Left ventricle myocardium superior (tissue), 1 donor: ENCODE measurements at places on chromosomes 1 and 21. TPM values are rescaled to one million over a fixed set of nuclear protein-coding genes. Genes with fewer than 3 reads are reported as not detected.

DNA sequence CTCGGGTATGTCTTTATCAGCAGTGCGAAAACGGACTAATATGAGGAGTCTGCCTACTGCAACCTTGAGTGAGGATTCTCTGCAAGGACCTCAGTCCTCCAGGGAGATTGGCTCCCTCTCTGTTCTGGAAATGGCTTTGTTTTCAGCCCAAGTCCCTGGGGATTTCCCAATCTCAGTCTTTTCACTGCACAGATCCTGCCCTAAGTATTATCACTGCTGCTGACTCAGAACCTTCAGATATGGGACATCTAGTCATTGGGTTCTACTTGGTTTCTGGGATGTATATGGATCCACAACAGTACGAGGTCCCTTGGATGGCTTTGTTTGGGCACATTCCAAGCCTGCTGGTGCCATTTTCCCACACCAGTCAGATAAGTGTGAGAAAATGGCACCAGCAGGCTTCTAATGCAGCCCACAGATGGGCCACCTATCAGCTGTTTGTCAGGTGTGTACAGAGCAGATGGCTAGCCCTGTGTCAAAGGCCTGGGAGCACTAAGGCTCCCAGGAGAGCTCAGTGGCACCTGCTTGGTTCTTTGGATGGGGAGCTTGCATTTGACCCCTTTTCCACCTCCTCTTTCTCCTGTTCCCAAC is 27.4 kb downstream of the ELF3 start:
- DNase-seq, result no peak

GRCh38 chr1:213374369-213374768 is 323.3 kb downstream of the RPS6KC1 start:
- DNase-seq, result peak; percentile 67

GRCh38 chr1:211377539-211378450 is 51.2 kb downstream of the TRAF5 start:
- DNase-seq, result no peak

GRCh38 chr1:225318706-225319575 is 108.9 kb downstream of the LBR start:
- no peak for DNase-seq

GRCh38 chr1:164614316-164614715 is 55.3 kb downstream of the PBX1 start:
- DNase-seq, result no peak

GRCh38 chr1:108767115-108767514 is 20.6 kb downstream of the STXBP3 start:
- no peak for DNase-seq

Gene OLIG2
- total RNA-seq, result not detected

Gene ADORA1
- 13.5 TPM for total RNA-seq

Gene KPRP
- not detected for total RNA-seq

Gene CBR3
- 2.6 TPM for total RNA-seq

GRCh38 chr1:45512641-45513054 is 9.0 kb downstream of the PRDX1 start:
- DNase-seq, result peak; percentile 50

Gene LRIG2
- total RNA-seq, result 7.7 TPM

Gene MATN1
- not detected for total RNA-seq

- no peak for DNase-seq
Measured at GRCh38 chr1:23422941-23423340, 1.6 kb downstream of the TCEA3 start.

Gene TDRD5
- total RNA-seq, result not detected

DNA sequence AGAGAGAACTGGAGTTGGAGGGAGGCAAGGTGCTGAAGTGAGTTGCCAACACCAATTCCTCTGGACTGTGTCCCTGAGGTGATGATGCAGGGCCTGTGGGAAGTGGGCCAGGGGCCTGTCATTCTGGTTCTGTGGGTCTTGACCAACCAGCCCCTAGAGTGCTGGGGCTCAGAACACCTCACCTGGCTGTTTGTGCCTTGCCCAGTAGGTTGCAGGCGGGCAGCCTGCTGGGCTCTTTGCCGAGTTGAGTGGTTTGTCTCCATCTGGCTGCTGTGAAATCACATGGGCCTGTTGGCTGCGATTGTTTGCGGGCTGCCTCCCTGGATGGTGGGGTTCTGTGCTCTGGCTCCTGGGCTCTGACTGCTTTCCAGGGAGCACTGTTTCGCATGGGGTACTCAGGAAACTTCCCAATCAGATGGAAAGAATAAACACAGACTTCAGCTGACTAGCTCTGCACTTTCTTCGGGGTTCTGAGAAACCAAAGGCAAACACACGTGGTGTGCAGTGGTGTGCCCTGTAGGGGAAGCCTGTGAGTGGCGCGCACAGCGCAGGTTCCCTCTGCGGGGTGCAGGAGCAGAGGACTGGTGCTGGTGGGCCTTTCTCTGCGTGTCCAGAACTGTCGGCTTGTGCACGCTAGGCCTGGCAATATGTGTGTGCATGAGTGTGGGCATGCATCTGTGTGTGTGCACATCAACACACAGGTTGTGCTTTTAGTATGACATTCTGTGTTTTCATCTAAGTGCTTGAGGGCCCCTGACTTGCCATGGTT is 95.1 kb downstream of the RHOU start:
- DNase-seq, result peak; percentile 75

- no peak for DNase-seq
Measured at GRCh38 chr1:22831729-22832413, 121.2 kb downstream of the EPHB2 start.

- DNase-seq, result no peak
Measured at GRCh38 chr1:215824245-215824644, 257.1 kb downstream of the KCTD3 start.

GRCh38 chr1:23590058-23590783 is 30.9 kb upstream of the ID3 start:
- DNase-seq, result no peak

DNA sequence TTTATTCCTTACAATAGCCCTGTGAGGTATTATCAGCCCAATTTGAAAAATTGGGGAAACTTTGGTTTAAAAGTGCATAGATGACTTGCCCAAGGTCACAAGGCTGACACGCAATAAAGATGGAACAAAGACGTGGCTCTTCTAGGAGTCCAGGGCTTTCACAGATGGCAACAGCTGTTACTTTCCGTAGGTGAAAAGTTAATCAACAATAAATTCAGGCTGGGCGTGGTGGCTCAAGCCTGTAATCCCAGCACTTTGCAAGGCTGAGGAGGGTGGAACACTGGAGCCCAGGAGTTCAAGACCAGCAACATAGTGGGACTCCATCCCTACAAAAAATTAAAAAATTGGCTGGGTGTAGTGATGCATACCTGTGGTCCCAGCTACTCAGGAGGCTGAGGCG is 87.8 kb upstream of the ATF3 start:
- DNase-seq, result no peak

GRCh38 chr1:162885265-162885664 is 24.3 kb upstream of the CCDC190 start:
- no peak for DNase-seq

GRCh38 chr1:231972111-231972445 is 345.5 kb downstream of the DISC1 start:
- no peak for DNase-seq

Gene BMP8B
- 0.40 TPM for total RNA-seq

Gene RIIAD1
- total RNA-seq, result 4.4 TPM

DNA sequence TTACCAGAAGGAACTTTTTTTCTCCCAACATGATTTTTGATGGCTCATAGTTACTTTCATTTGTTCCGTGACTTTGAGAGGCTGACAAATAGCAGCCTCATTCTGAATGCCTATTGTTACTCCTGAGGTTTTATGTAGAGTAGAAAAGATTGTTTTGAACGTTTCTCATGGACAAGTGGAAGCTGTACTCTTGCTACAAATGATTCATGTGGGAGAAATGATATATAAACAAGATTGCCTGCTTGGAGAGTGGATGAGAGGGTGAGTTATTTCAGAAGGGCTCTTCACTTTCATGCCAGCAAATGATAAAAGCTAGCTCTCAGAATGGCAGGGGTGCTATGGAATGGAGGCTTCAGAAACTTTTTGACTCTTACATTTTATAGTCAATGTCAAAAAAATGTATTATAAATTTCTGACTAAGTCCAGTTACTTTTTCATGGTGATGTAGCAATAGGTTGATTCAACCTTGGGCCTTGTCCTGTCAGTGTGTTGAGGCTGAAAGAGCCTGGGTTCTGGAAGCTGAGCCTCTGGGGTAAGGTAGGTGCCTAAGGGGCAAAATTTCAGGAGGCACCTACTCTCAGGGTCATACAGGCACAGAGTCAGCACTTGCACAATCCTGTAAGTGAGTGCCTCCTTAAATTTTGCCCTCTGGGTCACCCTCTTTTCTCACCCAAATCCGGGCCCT is 19.4 kb downstream of the JUN start:
- no peak for DNase-seq

DNA sequence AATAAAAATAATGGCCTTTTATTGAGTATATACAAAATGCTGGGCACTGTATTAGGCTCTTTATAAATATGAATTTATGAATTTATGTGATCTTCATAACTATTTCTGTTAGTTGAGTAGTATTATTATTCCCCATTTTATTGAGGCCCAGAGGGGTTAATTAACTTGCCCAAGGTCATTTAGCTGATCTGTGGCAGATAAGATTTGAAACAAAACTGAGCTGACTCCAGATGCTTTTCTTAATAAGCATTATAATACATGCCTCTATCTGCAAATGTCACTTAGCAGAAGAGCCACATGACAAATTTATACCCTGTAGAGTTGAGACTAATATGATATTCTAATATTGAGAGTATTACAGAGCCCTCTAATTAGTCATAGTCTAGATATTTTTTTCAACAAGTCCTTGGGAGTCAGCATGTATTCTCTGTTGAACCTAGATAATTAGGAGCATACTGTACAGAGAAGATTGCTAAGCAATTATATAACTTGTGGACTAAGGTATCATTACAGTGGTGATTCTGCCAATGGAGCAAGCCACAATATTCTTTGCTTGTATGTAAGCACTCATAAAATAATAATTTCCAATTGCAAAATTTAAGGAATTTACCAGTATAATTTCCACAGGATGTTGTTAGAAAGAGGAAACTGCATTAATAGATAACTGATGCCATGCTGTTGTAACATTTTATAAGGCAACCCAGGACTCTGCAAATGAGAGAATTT is 112.0 kb downstream of the LRRC40 start:
- DNase-seq, result no peak

Gene DISP3
- 0.12 TPM for total RNA-seq
